ENCODE measurements at places on chromosomes 11 and 22.

DNA sequence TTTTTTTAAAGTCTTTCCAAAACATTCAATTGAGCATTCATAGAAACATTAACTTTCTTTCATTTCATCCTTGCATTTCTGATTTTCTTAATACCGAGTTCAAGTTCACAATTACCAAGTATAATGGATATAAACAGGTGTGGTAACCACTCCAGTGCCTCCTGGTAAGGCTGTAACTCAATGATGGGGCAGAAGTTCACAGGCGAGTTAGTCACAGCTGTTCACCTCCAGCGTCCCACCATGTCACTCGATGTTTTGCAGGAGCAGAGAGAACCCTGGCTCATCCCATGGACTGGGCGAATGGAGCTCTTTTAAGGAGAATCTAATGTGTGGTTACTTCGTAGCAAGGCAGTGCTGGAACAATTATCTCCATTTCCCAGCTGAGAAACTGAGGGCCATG, 94.4 kb upstream of the ALX4 start:
- DNase-seq, result no peak

DNA sequence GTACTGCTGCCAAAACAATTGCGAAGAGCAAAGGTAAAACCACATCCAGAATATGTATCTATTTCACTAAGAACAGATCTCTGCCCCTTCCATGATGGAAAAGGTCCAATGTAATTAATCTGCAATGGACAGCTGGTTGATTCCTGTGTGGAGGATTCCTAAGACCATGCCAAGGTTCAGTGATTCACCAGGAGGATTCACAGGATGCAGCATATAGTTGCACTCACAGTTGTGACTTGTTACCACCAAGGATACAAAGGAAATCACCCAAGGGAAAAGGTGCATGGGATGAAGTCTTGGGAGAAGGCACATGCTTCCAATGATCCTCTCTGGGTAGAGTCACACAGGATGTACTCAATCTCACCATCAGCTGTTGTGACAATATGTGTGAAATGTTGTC, 35.1 kb upstream of the CUL5 start:
- DNase-seq, result no peak

- DNase-seq, result no peak
These were observed 9.7 kb downstream of the LAYN start for GRCh38 chr11:111550258-111550657.

DNA sequence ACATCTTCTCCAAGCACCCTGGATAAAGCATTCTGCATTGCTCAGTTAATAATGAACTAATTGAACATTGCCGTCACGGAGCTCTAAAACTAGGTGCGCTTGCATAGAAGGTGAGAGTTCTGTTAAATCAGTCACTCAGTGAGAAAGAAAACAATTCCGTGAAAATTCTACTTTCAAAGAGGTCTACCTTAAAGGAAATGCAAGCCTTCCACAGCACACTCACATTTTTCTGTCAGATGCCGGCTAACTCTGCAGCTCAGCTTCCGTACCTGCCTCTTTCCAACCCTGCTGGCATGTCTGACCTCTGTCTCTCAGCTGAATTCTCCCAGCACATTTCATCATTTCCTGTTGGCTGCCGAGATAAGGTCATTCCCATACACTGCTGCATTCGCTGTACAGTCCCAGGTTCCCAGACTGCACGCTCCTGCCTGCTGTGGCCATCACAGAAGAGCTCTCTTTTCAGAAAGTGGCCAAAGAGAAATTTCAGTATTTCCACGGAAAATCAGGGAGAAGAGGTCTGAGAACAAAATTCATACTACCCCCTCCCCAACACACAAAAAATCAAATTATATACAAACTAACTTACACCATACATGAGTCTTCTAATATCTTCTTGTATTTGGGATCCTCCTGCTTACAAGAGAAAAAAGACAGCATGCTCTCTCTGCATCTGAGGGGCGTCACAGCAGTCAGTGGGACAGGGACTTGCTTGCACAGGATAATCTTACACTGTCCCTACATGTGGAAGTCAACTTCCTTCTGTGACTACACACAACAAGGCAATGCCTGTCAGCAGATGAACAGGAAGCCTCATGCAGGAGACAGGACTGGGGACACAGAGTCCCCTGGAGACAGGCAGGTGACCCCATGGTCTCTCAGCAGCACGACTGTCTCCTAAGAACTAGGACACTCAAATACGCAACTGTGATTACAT, 55.1 kb downstream of the PACSIN2 start:
- DNase-seq, result no peak

DNA sequence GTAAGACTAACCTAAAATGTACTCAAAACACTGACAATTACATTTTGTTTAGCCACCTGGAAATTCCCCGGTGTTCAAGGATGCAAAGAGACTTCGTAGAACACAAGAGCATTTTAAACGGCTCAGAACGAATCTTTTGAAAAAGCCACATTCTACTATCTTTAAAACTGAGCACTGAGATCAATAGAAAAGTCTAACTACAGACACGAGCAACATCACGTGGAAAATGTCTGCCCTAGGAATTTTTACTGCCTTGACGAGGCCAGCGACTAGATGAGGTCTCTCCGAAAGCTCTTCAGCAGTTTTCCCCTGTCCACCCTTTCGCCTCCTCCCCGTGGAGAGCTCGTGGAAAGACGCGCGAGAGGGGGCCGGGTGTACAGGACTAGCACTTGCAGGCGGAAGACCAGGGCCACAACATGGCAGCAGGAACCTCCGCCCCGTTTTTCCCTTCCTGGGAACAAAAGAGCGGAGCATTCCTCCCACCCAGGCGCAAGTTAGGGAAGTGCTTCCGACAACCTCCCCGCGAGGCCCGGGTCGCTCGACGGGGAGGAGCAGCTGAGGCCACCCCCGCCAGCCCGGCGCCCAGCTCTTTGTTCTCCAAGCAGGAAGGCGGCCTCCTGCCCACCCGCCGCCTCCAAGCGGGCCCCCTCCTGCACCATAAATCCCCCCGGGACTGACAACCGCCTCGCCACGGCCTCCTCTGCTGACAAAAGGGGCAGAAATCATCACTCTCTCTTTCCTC, 1.1 kb downstream of the EIF4G2 start:
- DNase-seq, result peak; percentile 31

- no peak for DNase-seq
These were observed 13.1 kb upstream of the EXPH5 start for GRCh38 chr11:108606495-108607160.

- DNase-seq, result no peak
These were observed 451.0 kb upstream of the DDI1 start for GRCh38 chr11:103585401-103585800.

- DNase-seq, result no peak
These were observed 19.7 kb upstream of the CTTN start for GRCh38 chr11:70378506-70379134.

- DNase-seq, result no peak
These were observed 11.0 kb downstream of the NECTIN1 start for GRCh38 chr11:119717839-119718534.

DNA sequence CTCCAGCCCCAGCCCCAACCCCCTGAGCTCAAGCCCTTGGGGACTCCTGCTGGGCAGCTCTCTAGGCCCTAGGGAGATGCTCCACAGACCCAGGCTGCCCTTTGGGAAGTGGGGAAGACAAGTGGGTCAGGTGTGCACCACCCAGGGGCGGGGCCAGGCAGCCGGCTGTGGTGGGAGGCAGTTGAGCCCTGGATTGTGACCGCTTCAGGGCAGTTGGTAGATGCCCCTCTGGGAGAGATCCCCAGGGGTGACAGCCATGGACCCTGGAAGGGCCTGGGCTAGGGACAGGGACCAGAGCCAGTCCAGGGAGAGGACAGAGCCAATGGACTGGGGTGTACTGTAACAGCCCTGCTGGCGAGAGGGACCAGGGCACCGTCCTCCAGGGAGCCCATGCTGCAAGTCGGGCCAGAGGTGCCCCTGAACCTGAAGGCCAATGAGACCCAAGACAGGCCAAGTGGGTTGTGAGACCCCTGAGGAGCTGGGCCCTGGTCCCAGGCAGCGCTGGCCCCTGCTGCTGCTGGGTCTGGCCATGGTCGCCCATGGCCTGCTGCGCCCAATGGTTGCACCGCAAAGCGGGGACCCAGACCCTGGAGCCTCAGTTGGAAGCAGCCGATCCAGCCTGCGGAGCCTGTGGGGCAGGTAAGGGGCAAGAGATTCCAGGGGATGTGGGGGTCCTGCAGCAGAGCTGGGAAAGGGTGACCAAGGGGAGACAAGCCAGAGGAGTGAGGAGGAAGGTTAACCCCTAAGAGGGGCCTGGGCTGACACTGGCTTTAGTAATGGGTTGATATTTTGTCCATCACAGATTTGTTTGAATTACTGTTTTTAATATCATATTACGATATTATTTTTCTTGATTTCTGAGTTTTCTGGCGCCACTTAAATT, at the start of gene IGLL5:
Gene IGLL5 (plus strand): TSS at position 196 of the 883 bp plus-strand sequence. CDS start 238 bp downstream, at position 434.
- DNase-seq, result no peak

- no peak for DNase-seq
These were observed 81.3 kb upstream of the ARHGAP20 start for GRCh38 chr11:110793556-110793955.

GRCh38 chr11:13315517-13316432, 38.2 kb downstream of the BMAL1 start:
- DNase-seq, result no peak

GRCh38 chr11:100823360-100823759, 136.3 kb downstream of the ARHGAP42 start:
- DNase-seq, result no peak

DNA sequence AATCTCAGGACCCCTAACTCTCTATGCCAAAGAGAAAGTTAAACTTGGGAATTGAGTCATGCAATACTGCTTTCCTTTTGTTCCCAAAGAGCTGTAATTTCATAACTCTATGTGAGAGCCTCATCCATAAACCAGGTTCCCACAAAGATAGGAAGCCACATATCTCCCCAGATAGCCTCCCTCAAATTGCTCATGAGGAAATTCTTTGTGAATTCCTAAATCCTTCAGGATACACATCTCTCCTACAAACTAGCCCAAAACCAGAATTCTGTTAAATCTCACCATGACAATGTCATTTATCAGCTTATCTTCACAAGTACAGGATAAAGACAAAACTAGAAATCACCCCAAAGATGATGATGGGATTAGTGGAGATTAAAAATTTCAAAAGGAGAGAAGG, 4.7 kb upstream of the NXPE2 start:
- no peak for DNase-seq
